Left renal cortex interstitium (tissue), 4 donors: ENCODE measurements at places on chromosomes 1 and 21. TPM values are rescaled to one million over a fixed set of nuclear protein-coding genes. Genes with fewer than 3 reads are reported as not detected.

- DNase-seq: no peak
Observed at GRCh38 chr1:51600965-51601364, 15.9 kb upstream of the OSBPL9 start.

The UBL4B gene
- polyA plus RNA-seq: not detected

The SMCP gene
- polyA plus RNA-seq: not detected

DNA sequence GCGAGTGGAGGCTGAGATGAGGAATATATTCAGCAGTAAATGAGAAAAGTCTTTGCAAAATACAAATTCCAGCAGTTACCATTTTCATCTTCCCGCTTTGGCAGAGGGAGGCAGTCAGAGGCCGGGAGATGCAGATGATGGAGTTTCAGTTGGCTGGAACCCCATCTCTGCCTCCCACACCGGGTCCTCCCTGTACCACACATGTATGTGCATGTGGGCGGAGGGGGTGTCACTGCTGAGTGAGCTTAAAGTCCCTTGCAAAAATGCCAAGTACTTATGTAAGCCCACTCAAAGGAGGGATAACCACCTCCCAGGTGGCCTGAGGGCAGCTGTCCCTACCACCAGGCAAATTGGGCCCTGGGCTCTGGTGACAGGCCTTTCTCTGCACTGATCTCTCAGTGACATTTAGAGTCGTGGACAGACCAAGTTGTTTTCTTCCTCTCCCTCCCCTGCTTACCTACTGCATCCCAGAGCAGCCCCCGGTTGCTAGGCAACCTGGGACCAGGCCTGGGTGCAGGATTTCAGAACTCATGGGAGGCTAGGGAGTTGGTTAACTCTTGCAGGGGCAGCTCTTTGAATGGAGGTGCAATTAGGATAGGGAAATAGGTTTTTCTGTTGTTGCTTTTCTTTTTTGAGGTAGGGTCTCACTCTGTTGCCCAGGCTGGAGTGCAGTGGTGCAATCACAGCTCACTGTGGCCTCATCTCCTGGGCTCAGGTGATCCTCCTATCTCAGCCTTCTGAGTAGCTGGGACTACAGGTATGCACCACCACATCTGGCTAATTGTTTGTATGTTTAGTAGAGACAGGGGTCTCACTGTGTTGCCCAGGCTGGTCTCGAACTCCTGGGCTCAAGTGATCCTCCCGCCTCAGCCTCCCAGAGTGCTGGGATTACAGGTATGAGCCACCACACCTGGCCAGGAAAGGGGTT is 17.1 kb upstream of the UBXN10 start:
- DNase-seq: peak; percentile 24

- DNase-seq: peak; percentile 63
Observed at GRCh38 chr1:87292684-87293493, 35.8 kb upstream of the LMO4 start.

DNA sequence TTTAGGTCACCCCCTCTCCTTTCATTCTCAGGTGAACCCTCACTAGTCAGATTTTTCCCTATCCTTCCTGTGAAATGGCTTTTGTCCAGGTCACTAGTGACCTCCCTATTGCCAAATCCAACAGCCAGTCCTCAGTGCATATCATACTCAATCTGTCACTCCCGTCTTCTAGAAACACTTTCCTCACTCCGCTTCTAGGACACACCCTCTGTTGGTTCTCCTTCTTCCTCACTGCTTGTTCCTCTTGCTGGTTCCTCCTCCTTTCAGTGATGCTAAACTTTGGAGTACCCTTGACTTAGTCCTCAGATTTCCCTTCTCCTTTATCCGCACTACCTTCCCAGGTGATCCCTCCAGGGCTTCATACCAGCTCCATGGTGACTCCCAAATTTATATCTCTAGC is 94.3 kb downstream of the RNF220 start:
- DNase-seq: no peak

DNA sequence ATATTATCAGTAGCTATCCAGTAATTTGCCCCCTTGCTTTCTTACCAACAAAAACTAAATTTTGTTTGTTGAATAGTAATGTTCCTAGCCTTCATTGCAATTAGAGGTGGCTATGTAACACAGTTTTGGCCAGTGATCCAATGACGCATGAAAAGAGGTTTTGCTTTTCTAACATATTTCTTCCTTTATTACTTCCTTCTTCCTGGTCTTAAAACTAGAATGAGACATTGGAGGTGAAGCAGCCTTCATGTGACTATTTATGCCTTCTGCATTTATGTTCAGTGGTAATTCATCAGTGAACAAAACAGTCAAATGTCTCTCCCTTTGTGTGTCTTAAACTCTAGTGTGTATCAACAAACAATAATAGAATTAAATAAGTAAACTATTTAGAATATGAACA is 35.5 kb downstream of the LRIF1 start:
- DNase-seq: no peak
